ENCODE measurements at places on chromosomes 16 and 17. TPM values are rescaled to one million over a fixed set of nuclear protein-coding genes. Genes with fewer than 3 reads are reported as not detected.

GRCh38 chr16:52621651-52622050, 74.7 kb upstream of the TOX3 start:
- DNase-seq, result no peak

GRCh38 chr16:74771656-74772315, 2.8 kb downstream of the FA2H start:
- DNase-seq, result no peak

Gene PIRT
- total RNA-seq, result not detected

Gene TRAPPC2L
- 56.2 TPM for total RNA-seq
